ENCODE measurements at places on chromosomes 6 and 20. TPM values are rescaled to one million over a fixed set of nuclear protein-coding genes. Genes with fewer than 3 reads are reported as not detected.

DNA sequence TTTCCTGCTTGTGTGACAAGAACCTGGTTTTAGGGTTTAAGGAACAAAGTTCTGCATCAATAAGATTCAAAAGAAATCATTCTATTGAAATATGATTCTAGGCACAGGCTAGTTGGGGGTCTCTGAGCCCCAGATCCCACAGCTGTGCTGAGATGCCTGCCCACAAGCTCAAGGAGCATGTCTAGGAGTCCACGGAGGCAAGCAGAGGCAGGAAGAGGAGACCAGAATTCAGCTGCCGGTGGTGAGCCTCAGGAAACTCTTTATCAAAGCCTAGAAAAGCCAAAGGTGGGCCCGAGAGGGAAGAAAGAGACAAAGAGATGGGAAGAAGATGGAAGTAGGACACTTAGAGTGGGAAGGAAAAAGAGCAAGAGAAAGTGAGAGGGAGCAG is 40.7 kb upstream of the DDR1 start:
- peak overlapping the region; percentile 76 for H3K27ac ChIP-seq
- H3K4me3 ChIP-seq = no peak overlapping the region
- no peaks in the 10 kb centered on the region for H3K36me3 ChIP-seq
- peaks cover 10% of the 10 kb centered on the region for H3K27me3 ChIP-seq
- peaks cover 16% of the 10 kb centered on the region for H3K4me1 ChIP-seq

The CASS4 gene
- total RNA-seq = 1.3 TPM

DNA sequence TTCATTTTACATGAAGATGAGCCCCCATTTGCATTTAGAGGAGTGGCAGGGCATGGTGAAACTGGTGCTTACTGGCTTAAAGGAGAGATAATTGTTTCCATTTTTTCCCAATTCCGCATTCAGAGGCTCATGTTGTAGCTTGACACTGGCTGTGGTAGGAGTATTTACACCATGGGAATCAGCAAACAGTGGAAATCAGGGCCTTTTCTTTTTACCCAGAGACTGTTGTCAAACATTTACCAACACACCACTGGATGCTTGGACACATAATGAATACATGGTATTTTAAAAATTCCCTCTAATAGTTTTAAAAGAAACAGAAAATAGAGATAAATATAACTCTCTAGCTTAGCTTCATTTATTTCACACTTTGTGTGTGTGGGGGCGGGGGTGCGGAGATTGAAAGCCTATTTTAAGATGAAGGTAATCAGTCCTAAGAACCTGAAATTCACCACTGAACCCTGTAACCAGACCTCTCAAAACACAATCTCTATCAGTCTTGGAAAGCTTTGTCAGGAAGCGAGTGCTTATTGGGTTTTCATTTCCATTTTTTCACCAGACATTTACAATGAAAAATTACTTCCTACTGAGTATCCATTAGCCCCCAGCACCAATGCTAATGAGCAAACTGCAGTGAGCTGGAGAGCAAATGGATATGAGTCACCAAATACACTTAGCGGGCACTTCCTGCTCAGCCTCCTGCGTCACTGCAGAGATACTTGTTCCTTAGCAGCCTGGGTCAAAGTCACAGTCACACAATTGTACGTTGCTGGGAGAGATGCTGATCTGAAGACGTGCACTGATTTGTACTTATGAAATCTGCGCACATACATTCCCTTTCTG is 532.0 kb downstream of the BCKDHB start:
- DNase-seq = no peak
- H3K4me1 ChIP-seq = peaks cover 3% of the 10 kb centered on the region
- H3K36me3 ChIP-seq = no peaks in the 10 kb centered on the region

GRCh38 chr20:50381771-50382593 is 128.2 kb upstream of the PTPN1 start:
- peaks cover 5% of the 10 kb centered on the region for H3K27me3 ChIP-seq
- peaks cover 68% of the 10 kb centered on the region for H3K4me1 ChIP-seq
- H3K27ac ChIP-seq = peak overlapping the region; percentile 86
- no peaks in the 10 kb centered on the region for H3K36me3 ChIP-seq

The DDO gene
- total RNA-seq = not detected

The CCM2L gene
- not detected for total RNA-seq

The TTLL9 gene
- not detected for total RNA-seq

The DACT2 gene
- not detected for total RNA-seq

DNA sequence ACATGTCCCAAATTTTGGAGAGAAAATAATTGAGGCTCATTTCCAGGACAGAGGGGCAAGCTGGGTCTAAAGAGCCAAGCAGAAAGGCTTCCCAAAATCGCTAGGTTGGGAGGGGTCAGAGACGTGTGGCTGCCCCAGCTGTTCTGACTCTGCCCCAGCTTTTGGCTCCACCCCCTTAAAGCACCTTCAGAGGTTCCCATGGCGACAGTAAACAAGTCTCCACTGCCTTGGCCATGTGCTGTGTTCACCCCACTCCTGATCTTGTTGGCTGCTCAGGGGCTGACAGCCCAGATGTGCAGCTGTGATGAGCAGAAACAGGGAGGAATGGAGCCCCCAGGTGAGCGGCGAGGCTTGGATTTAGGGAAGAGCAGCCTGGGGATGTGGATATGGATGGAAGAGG is 72.8 kb upstream of the SPTLC3 start:
- no peaks in the 10 kb centered on the region for H3K36me3 ChIP-seq
- H3K4me1 ChIP-seq = peaks cover 7% of the 10 kb centered on the region
- H3K27ac ChIP-seq = no peak overlapping the region
- no peaks in the 10 kb centered on the region for H3K27me3 ChIP-seq

- H3K4me1 ChIP-seq = peaks cover 10% of the 10 kb centered on the region
- DNase-seq = peak; percentile 51
- no peak overlapping the region for H3K4me3 ChIP-seq
- H3K36me3 ChIP-seq = no peaks in the 10 kb centered on the region
Observed at GRCh38 chr6:169909113-169909512, 157.7 kb downstream of the ERMARD start.

The NUP43 gene
- 73.2 TPM for total RNA-seq

DNA sequence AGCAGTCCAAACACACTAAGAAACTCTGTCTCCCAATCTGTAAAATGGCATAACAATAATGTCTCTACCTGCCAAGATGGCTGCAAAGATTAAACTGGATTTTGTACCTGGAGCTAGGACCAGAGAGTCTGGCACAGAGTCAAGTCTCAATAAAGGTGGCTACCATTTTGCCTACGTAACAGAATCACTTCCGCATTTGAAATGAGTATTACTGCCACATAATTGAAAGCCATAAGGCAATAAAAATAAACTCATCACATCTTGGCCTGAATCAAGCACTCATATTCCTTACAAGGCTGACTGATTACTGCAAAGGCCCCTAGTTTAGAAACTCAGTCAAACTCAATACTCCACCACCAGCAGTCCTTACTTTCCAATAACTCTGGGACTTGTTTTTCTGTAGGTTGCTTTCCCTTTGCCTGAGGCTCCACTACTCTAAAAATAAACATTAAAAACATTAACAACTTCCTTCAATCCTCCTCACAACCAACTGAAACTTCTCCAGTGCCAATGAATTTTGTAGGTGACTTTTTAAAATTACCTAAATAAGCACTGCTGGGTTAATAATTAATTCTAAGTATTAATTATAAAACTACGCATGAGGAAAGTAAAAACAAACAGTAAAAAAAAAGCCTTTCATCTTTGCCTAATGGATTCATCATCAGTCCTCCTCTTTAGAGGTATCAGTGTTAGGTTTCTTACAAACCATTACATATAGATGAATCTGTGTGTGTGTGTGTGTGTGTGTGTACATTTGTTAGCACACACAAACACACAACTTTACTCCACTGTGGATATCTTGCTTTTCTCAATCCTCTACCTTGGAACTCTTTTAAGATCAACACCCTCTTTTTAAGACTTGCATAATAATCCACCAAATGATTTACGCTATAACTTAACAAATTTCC is 3.7 kb downstream of the KIF16B start:
- no peak for DNase-seq
- no peak overlapping the region for H3K27ac ChIP-seq
- H3K27me3 ChIP-seq = no peaks in the 10 kb centered on the region

DNA sequence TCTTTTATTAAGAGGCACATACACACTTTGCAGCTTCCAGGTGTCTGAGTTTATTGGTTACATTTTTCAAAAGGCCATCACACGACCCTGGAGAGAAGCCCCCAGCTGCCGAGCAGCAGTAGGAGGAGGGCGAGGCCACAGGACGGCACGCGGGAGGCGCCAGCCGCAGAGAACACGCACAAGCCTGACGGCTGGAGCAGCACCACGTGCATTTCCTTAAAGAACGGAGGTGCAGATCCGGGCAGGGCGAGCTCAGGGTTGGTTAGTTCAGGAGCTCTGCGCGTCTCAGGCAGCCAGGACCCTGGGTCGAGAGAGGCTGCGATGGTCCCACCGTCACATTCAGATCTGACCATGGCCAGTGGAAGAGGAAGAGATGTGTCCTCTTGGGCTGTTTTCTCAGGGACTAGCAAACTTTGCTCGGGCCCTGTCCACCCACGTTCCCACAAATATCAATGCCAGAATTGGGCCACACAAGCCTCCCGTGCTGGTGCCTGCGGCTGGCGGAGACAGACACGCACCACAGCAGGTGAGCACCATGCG is 121.4 kb upstream of the AFDN start:
- peaks cover 24% of the 10 kb centered on the region for H3K4me1 ChIP-seq
- H3K4me3 ChIP-seq = no peak overlapping the region
- peaks cover 5% of the 10 kb centered on the region for H3K36me3 ChIP-seq

DNA sequence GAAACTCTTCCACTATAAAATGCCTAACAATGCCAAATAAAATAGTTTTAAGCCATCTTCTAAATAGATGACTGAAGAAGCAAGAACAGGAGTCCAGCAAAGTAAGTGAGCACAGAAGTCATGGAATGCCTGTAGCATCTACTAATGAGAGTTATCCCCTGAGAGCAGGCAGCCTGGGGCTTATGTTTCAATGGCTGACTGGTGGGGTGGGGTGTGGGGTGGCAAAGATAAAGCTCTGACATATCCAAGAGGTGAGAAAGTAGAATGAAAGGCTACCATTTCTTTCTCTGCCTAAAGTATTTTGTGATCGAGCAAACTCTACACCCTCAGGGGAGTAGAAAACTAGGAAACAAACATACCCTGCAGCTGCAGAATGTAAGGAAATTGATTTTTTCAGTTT is 348.8 kb downstream of the TFAP2B start:
- DNase-seq = no peak
- no peaks in the 10 kb centered on the region for H3K4me1 ChIP-seq
- no peak overlapping the region for H3K27ac ChIP-seq
- H3K36me3 ChIP-seq = peaks cover 4% of the 10 kb centered on the region

DNA sequence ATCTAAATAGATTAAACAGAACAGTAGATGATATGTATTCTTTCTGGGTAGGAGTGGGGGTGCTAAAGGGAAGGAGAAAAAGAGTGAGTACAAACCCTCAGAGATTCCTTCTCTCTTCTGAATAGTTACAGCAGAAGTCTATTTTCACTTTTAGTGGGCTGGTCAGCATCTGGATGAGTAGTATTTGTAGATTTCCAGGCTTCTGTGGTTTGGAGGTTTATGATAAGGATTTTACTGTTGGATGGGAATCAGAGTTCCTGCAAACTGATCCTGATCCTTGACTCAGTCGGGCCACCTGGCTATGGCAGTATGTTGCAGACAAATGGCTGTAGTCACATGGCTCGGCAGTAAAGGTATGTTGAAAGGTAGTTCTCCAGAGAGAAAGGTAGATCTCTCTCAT is 84.3 kb upstream of the IFNGR1 start:
- no peak overlapping the region for H3K27ac ChIP-seq
- no peak overlapping the region for H3K4me3 ChIP-seq
- H3K4me1 ChIP-seq = no peaks in the 10 kb centered on the region
- H3K36me3 ChIP-seq = no peaks in the 10 kb centered on the region
- no peak for DNase-seq

The XRN2 gene
- 62.1 TPM for total RNA-seq

- no peak for DNase-seq
- no peak overlapping the region for H3K4me3 ChIP-seq
- H3K4me1 ChIP-seq = peaks cover 26% of the 10 kb centered on the region
- H3K27ac ChIP-seq = no peak overlapping the region
Observed at GRCh38 chr6:3270258-3270657, 11.5 kb downstream of the PSMG4 start.

- H3K27ac ChIP-seq = peak overlapping the region; percentile 13
- peak overlapping the region; percentile 44 for H3K4me3 ChIP-seq
- no peaks in the 10 kb centered on the region for H3K36me3 ChIP-seq
- no peaks in the 10 kb centered on the region for H3K27me3 ChIP-seq
Observed at GRCh38 chr20:17843246-17844132, 125.1 kb downstream of the SNX5 start.

DNA sequence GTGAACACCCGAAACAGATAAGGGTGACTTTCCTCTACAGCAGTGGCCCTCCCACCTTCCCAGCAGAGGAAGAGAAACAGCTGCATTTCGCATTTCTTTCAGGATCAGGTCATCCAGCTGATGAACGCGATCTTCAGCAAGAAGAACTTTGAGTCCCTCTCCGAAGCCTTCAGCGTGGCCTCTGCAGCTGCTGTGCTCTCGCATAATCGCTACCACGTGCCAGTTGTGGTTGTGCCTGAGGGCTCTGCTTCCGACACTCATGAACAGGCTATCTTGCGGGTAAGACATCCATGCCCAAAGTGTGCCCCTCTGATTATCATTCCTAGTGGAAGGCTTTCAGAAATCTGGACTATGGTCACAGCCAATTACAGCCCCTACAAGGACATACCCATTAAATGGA is 27.8 kb upstream of the MROH8 start:
- peaks cover 30% of the 10 kb centered on the region for H3K36me3 ChIP-seq
- no peak overlapping the region for H3K27ac ChIP-seq
- H3K27me3 ChIP-seq = no peaks in the 10 kb centered on the region
- no peak for DNase-seq

DNA sequence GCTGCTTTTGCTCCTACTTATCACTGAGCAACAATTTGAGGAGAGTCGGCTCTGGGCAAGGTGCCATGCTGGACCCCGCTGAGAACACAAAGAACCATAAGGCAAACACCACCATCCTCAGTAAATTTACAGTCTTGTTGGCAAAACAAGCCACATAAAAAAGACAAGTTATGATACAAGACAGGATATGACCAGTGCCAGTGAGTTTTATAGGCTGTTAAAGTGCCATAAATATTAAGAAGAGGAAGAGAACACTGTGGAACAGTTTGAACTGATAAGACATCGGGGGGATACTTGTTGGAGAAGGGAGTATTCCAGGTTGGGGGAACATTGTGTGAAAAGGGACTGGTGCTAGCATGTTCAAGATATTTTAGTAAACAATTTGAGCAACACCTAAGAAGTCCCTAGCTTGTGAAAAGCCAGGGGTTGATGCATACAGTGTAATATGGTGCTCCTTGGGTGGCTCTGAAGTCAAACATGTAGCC is 25.3 kb upstream of the RIPOR2 start:
- DNase-seq = no peak
- H3K27ac ChIP-seq = peak overlapping the region; percentile 73
- peaks cover 56% of the 10 kb centered on the region for H3K4me1 ChIP-seq
- H3K27me3 ChIP-seq = no peaks in the 10 kb centered on the region

Data from natural killer cell treated with Interleukin-12 subunit alpha and Interleukin-12 subunit beta and Interleukin-15 and Interleukin-18, amount 100 ng/mL, for 72 hours (primary cell).